Amniotic stem cell (primary cell): ENCODE measurements at places on chromosomes 5 and 9.

- DNase-seq = no peak
These were observed 14.9 kb upstream of the FEM1C start for GRCh38 chr5:115559524-115559923.

DNA sequence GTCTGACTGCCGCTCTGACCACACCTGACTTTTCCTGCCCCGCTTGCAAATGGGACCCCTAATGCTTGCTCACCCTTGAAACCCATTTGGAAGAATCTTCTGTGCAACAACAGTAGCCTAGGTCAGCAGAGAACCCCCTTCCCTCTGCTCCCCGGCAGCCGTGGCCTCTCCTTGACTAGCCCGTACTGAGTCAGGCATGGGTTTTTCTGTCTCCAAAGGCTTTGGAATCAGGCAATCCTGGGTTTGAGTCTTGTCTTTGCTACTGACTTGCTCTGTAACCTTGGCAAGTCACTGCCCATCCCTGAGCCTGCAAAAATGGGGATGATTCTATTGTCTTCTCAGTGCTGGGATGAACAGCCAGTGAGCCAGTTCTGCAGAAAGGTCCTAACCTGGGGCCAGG is 135.4 kb downstream of the RGS3 start:
- no peak for DNase-seq

- no peak for DNase-seq
These were observed 54.5 kb upstream of the HTR4 start for GRCh38 chr5:148708854-148709253.

- DNase-seq = no peak
These were observed 112.5 kb downstream of the PRR16 start for GRCh38 chr5:120576588-120576987.

- DNase-seq = no peak
These were observed 56.9 kb upstream of the RASA1 start for GRCh38 chr5:87210743-87211142.
